Activated CD4-positive, alpha-beta memory T cell treated with anti-CD3 and anti-CD28 coated beads, Interleukin-2, amount 10 ng/mL, durations not matched to agents 7 days and 5 days (primary cell): ENCODE measurements at places on chromosomes 3 and 15. TPM values are rescaled to one million over a fixed set of nuclear protein-coding genes. Genes with fewer than 3 reads are reported as not detected.

DNA sequence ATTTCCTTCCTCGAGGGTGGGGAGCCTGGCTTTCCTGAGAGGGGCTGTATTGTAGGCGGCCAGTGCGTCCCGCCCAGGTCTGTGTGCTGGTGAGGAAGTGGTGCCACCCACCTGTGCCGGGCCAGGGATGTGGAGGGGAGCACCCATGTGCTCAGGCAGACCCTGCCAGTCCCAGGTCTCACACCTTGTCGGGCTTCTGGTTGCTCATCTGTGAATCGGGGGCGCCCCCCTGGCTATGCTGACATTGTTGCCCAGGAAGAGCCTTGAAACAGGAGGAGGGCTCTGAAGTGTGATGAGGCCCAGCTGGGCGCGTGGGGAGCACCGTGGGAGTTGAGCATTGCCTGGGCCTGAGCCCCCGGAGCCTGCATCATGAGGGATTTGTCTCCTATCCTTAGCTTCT is 4.8 kb downstream of the FBLN2 start:
- H3K4me3 ChIP-seq, result no peak overlapping the region
- peaks cover 28% of the 10 kb centered on the region for H3K27me3 ChIP-seq
- no peak for DNase-seq

DNA sequence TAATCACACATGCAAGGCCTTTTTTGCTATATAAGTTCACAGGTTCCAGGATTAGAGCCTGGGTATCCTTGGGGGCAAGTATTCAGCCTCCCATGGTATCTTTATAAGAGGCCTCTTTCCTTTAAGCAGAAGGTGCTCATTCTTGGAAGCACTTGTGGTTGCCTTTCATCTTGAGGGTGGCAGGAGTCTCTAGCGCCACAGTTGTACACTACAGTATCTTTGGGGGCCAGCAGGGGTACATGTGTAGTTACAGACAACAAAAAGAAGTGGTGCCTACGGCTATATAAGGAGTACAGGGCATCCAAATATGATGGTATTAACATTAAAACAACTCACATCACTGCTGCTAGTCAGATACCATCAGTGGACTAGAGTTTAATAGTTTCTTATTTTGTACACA is 62.1 kb downstream of the CCR1 start:
- H3K27me3 ChIP-seq, result peaks cover 5% of the 10 kb centered on the region
- no peak for DNase-seq
- H3K36me3 ChIP-seq, result peaks cover 14% of the 10 kb centered on the region
- peaks cover 13% of the 10 kb centered on the region for H3K4me1 ChIP-seq

The MORC1 gene
- not detected for total RNA-seq

DNA sequence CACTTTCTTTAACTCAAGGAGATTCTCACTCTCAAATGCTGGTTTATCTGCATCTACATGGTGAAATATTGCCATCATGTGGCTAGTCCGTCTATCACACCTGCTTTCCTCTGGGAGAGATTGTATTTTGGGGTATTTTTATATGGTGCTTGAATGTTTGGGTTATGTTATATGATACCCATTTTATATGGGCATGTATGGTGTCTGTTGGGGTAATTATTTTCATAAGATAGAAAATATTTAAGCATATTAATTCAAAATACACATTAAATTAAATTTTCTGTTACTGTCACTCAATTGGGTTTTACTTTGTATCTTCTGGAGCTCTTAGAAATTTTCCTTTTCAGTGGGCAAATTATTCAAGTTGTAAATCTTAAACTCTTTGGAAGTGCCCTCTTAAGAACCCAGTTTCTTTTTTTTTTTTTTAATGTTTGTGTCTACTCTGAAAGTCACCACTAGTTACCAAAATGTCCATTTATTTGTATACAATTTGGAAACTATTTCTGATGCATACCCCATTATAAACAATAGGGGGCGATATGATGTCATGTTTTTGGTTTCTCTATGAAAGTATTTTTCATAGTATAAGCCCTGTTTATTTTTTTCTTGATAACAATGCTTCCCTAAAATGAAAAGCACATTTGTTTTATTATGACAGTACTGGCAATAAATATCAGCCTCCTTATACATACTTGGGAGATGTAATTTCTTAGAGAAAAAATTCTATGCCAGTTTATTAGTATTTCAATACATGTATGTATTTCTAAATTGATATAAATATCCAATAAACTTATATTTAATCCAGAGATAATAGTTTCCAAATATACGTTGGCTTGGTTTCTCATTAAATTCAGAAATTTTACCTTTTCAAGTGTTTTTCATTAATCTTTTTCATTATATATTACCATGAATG is 36.1 kb upstream of the PLSCR5 start:
- DNase-seq, result no peak
- H3K4me3 ChIP-seq, result no peak overlapping the region
- no peaks in the 10 kb centered on the region for H3K4me1 ChIP-seq

The NRG4 gene
- not detected for total RNA-seq

The CLPX gene
- total RNA-seq, result 48.5 TPM

DNA sequence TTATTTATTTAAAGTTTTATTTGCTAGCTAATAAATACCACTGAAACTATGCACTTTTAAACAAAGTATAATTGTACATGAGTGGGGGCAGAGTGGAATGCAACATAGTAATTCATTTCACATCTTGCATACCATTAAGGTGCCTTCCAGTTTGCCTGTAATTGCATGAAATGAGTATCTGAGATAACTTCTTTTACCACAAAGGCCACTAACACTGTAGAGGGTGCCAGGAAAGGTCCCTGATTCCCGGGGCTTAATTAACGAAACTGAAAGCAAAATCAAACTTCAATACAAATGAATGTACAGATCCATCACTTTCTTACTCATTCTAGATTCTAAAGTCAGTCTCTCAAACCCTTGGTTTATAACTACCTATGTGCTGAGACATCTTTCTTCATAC is 2.1 kb downstream of the CD47 start:
- peaks cover 25% of the 10 kb centered on the region for H3K4me1 ChIP-seq
- H3K27me3 ChIP-seq, result no peaks in the 10 kb centered on the region
- peak overlapping the region; percentile 33 for H3K27ac ChIP-seq
- H3K4me3 ChIP-seq, result peak overlapping the region; percentile 99
- peaks cover 25% of the 10 kb centered on the region for H3K36me3 ChIP-seq

The LEKR1 gene
- 1.6 TPM for total RNA-seq

DNA sequence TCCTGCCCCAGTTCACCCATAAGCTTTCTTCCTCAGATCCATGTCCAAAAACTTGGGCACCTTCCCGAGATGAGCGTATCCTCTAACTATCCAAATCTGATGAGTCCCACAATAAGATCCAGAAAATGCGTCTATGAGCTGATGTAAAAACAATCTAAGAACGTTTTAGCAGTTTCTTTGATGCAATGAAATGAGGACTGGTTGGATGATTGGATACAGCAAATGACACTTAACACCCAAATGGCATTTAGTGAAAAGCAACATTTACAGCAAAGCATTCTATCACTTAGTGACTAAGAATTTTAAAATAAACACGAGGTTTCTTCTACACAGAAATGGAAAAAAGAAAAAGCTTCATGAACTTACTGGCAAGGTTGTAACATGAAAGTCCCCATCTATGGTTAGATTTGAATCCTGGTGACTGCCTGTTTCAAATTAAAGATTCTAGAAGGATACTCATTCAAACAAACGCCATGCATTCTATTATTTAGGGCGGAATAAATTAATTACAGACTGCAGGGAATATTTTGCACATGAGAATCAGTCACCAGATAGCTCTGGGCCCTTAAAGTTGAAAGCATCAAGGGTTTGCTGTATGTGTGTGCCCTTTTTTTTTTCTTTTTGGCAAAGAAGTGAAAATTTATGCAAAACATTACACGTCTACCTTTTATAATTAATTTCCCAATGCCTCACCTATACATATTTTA is 598.6 kb downstream of the FOXP1 start:
- peaks cover 82% of the 10 kb centered on the region for H3K36me3 ChIP-seq
- DNase-seq, result no peak
- peak overlapping the region; percentile 23 for H3K27ac ChIP-seq

DNA sequence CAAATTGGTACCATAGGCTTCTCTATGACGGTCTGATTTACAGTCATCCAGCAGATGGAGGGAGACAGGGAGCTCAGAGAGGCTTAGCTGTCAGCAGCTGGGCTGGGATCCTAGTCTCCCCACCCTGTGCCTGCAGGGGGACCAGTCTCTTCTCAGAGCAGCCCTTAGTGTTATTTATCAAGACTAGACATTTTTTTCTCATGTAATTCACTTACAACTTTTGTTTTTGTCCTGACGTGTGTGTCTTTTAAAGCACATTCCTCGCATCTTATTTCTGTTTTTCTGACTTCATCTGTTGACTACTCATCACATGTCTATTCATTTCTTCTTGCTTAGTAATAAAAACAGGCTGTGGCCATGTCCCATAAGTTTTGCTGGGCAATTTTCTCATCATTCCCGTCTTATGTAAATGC is 116.1 kb downstream of the KLF13 start:
- H3K36me3 ChIP-seq, result no peaks in the 10 kb centered on the region
- H3K27ac ChIP-seq, result no peak overlapping the region
- H3K27me3 ChIP-seq, result no peaks in the 10 kb centered on the region
- DNase-seq, result no peak
- H3K4me3 ChIP-seq, result peak overlapping the region; percentile 31
- peaks cover 51% of the 10 kb centered on the region for H3K4me1 ChIP-seq

DNA sequence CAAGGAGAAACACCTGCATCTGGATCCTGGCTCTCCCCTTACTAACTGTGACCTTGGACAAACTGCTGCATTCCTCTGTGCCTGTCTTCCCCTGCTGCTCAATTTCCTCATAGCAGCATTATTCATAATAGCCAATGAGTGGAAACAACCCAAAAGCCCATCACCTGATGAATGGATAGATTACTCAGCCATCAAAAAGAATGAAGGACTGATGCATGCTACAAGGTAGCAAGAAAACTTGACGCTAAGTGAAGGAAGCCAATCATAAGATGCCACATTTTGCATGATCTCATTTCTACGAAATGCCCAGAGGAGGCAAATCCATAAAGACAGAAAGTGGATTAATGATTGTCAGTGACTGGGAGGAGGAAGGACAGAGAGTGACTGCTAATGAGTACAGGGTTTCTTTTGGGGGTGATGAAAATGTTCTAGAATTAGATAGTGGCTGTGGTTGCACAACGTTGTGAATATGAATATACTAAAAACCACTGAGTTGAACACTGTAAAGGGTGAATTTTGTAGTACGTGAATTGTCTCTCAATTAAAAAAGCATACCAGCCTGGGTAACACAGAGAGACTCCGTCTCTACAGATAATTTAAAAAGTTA is 11.2 kb downstream of the IGDCC4 start:
- peaks cover 13% of the 10 kb centered on the region for H3K27me3 ChIP-seq
- H3K4me1 ChIP-seq, result peaks cover 2% of the 10 kb centered on the region
- no peak overlapping the region for H3K27ac ChIP-seq
- no peak for DNase-seq
- no peak overlapping the region for H3K4me3 ChIP-seq

DNA sequence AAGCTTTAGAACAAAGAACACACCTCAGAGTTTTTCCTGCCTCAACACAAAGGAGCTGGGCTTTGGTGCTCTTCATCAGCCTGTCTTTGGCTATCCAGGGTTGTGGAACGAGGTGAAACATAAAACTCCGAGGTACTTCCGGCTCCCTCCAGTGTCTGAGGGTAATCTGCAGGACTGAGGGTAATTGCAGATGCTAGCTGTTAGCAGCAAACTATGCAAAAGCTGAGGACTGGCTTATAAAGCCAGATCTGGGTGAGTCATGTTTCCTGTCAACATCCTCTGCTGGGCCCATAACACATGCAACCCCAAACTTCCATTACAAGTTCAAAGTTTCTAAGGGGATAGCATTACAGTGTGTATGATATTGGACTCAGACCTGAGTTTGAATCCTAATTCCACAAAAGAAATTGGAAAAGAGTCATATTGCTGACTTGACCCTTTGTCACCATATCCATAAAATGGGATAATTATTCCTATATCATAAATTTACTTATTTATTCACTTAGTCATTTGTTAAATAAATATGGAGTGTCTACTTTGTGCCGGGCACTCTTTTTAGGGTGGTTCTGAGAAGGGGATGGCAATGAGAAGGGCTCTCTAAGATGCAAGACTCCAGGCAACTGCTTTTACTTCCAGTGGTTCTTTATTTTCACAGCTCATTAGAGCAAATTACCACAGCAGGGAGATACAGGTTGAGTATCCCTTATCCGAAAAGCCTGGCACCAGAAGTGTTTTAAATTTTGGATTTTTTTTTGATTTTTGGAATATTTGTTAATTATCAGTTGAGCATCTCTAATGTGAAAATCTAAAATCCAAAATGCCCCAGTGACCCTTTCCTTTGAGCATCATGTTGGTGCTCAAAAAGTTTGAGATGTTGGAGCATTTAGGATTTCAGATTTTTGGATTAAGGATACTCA is 9.5 kb upstream of the TRIM69 start:
- H3K27ac ChIP-seq, result peak overlapping the region; percentile 100
- H3K36me3 ChIP-seq, result peaks cover 48% of the 10 kb centered on the region
- DNase-seq, result peak; percentile 86
- no peaks in the 10 kb centered on the region for H3K27me3 ChIP-seq
- peak overlapping the region; percentile 99 for H3K4me3 ChIP-seq
- peaks cover 68% of the 10 kb centered on the region for H3K4me1 ChIP-seq

The SV2B gene
- total RNA-seq, result 0.05 TPM

DNA sequence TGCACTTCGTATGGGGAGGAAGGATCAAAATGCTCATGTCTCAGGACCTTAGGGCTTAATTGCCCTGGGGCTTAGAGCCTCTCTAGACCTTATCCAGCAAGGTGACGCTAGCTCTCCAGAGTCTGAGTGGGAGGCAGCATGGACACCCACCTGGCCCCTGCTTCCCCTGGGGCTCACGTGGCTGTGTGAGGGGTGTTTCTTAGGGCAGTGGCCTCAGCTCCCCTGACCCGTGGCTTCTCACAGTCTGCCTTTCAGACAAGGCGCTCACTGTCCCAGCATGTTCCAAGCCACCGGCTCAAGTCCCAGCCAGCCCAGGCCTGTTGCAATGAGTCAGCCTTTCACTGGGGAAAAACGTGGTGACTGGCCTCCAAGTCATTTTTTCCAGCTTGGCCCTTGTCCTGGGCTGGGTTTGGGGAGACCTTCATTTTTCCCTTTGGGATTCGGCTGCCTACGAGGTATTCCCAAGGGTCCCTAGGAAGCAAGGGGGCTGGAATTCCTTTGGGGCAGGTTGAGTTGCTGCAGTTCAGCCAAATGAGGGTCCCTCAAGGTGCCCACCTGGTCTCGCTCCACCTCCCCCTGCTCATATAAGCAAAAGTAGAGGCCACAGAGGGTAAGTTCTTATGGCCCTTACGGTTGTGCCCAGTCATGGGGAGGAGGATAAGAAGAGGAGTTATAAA is 15.7 kb downstream of the BHLHE40 start:
- DNase-seq, result no peak
- H3K4me3 ChIP-seq, result no peak overlapping the region
- H3K4me1 ChIP-seq, result peaks cover 39% of the 10 kb centered on the region
- no peaks in the 10 kb centered on the region for H3K36me3 ChIP-seq

The STRA6 gene
- total RNA-seq, result not detected

DNA sequence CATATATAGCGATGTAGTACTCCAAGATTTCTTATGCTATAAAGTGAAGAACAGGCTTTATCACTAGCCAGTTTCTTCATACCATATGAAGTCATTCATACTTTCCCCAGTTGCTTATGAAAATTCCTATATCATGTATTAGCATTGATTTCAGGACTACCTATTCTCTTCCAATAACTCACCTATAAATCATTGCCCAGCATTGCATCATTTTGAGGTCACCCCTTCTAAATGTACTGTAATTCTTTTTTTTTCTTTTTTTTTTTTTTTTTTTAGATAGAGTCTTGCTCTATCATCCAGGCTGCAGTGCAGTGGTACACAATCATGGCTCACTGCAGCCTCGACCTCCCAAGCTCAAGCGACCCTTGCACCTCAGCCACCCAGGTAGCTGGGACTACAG is 27.1 kb downstream of the RTP3 start:
- H3K27ac ChIP-seq, result no peak overlapping the region
- H3K36me3 ChIP-seq, result no peaks in the 10 kb centered on the region
- H3K27me3 ChIP-seq, result peaks cover 8% of the 10 kb centered on the region
- DNase-seq, result no peak
- no peaks in the 10 kb centered on the region for H3K4me1 ChIP-seq
